HS-5 (cell line): ENCODE measurements at places on chromosomes 4 and X.

GRCh38 chr4:158929939-158930638 is 161.3 kb downstream of the FNIP2 start:
- DNase-seq: no peak

GRCh38 chrX:134957836-134958235 is 33.0 kb upstream of the SMIM10 start:
- DNase-seq: no peak

DNA sequence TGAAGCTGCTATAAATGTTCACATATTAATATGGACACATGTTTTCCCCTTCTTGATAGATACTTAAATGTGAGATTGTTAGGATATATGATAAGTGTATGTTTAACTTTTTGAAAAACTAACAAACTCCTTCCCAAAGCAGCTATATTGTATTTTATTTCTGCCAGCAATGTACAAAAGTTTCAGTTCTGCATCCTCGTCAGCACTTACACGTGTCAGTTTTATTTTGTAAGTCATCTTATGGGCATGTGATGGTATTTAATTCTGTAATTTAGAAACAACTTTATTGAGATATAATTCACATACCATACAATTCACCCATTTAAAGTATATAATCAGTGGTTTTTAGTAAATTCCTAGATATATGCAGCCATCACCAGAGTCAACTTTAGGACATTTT is 31.6 kb downstream of the RAPGEF2 start:
- no peak for DNase-seq

DNA sequence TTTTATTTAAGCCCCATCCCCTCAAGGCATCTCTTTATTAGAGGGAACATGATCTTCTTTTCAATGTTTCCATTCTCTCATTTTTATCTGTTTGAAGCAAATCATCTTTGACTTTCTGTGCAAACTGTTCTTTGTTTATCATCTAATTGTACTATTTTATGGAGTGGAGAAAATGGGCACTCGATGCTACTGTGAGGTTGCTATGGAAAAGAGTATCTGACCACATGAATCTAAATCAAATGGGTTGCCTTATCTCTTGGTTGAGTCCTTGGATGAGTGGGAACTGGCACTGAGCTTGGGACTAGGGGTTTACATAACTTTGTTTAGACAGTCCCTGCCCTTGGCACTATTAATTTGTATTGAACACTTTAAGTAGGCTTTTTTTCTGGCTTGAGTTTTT is 9.1 kb downstream of the OCRL start:
- no peak for DNase-seq

GRCh38 chr4:91089178-91089577 is 962.0 kb downstream of the CCSER1 start:
- no peak for DNase-seq

DNA sequence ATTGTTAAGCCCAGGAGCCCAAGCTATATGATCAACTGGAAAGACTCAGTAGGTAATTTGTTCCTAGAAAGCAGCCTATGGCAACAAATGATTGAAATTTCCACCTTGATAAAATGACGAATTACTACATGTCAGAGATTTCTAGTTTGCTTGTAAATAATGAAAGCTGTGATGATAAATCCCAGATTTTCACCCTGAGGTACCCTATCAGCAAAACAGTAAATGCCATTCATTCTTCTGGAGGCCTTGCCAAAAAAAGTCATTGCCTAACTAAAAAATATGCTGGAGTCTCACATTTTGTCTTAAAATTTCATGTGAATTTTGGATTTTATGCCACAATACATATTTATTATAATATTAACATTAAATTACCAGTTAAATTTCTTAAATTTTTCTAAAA is 71.3 kb downstream of the PPEF2 start:
- DNase-seq: no peak

- no peak for DNase-seq
These were observed 23.9 kb upstream of the GUCY1B1 start for GRCh38 chr4:155734951-155735350.

DNA sequence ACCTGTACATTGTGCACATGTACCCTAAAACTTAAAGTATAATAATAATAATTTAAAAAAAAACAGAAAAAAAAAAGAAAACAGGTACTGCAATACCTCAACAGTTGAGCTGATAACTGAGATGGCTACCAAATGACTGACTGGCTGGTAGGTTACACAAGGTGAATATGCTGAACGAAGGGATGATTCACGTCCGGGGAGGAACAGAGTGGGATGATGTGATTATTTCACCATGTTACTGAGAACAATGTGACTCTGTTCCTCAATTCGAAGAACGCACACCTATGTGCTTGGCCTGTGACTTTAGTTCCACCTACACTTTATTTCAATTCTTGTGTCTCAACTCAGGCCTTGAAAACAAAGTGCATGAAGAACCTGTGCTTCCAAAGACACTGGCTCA is 111.7 kb downstream of the CXXC4 start:
- no peak for DNase-seq

DNA sequence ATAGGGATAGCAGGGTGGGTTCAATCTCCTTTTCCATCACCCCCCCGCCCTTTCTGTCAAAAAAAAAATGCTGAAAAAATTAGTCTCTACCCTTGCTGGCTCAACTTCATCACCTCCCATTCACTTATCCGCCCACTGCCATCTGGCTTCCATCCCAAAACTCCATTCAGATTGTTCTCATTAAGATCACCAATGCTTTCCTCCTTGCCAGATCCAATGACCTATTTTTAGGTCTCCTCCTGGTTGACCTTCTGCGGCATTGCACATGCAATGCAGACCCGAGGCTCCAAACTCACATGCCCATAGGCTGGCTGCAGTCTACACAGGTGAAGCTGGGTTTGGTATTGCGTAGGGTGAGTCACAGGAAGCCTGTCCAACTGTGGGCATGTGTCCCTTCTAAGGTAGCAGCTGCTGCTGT is 21.1 kb upstream of the STIM2 start:
- DNase-seq: no peak

DNA sequence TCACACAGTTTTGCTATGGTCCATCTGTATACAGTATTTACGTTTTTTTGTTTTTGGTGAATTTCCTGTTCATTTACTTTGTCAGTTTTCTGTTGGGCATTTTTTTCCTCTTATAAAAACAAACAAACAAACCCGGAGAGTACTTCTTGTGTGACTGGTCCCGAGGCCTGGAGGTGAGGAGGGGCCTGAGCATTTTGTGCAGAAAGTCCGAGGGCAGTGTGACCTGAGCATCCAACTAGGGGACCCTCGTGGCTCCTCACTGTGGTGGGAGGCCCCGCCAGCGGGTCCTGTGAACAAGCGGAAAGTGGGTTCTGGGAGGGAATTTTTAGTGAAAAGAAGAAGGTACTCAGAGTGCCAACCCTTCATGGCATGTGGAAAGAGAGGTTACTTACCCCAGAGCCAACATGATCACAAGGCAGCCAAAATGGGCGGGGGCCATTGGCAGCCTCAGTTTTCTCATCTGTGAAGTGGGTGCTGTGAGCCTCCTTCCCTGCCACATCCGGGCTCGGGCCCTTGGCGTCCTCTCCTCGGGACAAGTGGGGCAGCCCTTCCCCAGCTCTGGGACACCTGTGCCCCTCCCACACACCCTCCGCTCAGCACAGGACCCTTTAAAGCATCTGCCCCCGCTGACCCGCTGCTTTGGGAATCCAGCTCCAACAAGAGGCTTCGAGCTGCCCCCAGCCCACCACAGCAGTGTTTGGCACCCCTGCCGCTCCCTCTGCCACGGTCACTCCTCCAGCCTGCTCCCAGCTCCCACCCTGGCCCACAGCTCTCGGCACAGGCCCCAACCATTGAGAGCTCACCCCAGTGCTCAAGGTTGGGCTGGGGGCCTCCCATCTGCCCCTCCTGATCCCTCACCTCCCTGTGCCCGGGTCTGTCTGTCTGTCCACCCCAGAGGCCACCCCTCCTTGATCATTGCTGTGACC is 22.8 kb upstream of the GPR78 start:
- DNase-seq: no peak

DNA sequence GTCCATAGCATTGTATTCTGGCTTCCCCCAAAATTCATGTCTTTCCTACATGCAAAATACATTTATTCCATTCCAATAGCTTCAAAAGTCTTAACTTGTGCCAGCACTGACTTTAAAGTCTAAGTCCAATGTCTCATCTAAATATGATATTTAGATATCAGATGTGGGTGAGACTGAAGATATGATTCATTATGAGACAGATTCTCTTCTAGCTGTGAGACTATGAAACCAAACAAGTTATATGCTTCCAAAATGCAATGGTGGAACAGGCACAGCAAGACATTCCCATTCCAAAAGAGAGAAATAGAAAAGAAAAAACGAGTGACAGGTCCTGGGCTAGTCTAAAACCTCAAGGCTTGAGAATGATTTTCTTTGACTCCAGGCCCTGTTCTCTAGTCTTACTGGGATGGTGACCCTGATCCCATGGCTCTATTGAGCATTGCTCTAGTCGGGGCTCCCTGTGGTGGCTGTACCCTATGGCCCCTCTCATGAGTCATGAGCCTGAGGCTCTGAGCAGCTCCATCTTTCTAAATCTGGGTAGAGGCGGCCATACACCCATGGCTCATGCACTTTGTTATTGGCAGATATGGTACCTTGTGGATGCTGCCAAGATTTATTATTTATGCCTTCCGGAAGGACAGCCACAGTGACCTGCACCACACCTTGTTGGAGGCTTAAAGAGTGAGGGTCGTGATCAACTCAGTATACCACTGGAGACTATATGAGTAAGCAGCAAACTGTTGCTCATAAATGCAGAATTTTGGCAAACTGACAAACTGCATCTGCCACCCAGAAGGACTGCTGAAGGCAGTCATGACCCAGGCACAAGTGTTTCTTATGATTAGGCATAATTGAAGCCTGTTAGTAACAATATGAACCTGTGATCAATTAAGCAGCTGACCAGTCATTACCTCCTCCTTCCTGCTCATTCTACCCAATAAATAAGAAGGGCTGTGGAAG is 38.5 kb upstream of the BOD1L1 start:
- no peak for DNase-seq

DNA sequence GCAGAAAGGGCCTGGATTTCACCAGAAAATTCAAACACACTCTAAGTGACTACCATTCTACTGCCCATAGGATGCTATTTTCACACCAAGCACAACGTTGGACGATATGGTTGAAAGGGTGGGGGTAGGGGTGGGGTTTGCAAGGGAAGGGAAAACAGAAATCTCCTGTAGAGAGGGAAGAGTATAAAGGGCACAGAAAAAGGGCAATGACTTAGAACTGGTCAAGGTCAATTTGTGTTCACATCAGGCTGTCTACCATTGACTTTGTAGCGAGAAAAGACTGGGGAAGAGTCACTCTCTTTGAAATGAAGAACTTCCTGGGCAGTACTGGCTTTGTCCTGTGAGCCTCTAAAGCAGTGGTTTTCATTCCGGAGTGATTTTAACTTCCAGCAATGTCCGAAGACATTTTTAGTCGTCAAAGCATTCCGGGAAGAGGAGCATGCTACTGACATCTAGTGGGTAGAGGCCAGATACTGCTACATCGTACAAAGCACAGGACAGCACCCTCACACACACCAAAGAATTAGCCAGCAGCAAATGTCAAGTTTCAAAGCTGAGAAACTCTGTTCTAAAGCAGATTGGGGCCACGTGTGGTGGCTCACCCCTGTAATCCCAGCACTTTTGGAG is 48.4 kb upstream of the SLC7A3 start:
- DNase-seq: no peak
